Pancreas (tissue), 10 donors: ENCODE measurements at places on chromosomes 4 and X. TPM values are rescaled to one million over a fixed set of nuclear protein-coding genes. Genes with fewer than 3 reads are reported as not detected.

Gene ATP2B3
- 0.04 TPM for total RNA-seq

Gene GPM6B
- 2.1 TPM for total RNA-seq

Gene CPEB2
- 6.9 TPM for total RNA-seq

Gene EPHA5
- not detected for total RNA-seq
